Glomerular endothelial cell (primary cell): ENCODE measurements at places on chromosomes 4 and X. TPM values are rescaled to one million over a fixed set of nuclear protein-coding genes. Genes with fewer than 3 reads are reported as not detected.

Gene ARSJ
- total RNA-seq = 64.8 and 66.1 TPM in 2 replicates

Gene CXCL3
- 4.3 and 21.2 TPM in 2 replicates for total RNA-seq

Gene CRMP1
- 2.9 and 23.8 TPM in 2 replicates for total RNA-seq

Gene CLIC2
- total RNA-seq = 2.2 and 4.0 TPM in 2 replicates

Gene IL3RA
- 31.6 and 77.7 TPM in 2 replicates for total RNA-seq

Gene ALG13
- total RNA-seq = 28.0 and 38.6 TPM in 2 replicates

Gene OTUD5
- total RNA-seq = 43.6 and 53.3 TPM in 2 replicates

Gene BEX2
- 1.3 and 1.8 TPM in 2 replicates for total RNA-seq

Gene REELD1
- total RNA-seq = not detected in 2 replicates

Gene FRMD7
- not detected in 2 replicates for total RNA-seq

Gene FAM241A
- total RNA-seq = 14.6 and 15.7 TPM in 2 replicates

Gene USP11
- total RNA-seq = 23.6 and 45.0 TPM in 2 replicates

Gene SLC39A8
- 3.5 and 3.8 TPM in 2 replicates for total RNA-seq

Gene CFAP99
- not detected in 2 replicates for total RNA-seq

Gene P2RY10
- total RNA-seq = not detected in 2 replicates

Gene PASD1
- total RNA-seq = not detected in 2 replicates

Gene ELF4
- total RNA-seq = 27.4 and 29.9 TPM in 2 replicates

Gene FHIP1A
- 0.73 and 1.3 TPM in 2 replicates for total RNA-seq

Gene ABLIM2
- 0.29 and 0.99 TPM in 2 replicates for total RNA-seq

Gene WNK3
- total RNA-seq = 1.1 TPM in 2 replicates

Gene FAM184B
- not detected in 2 replicates for total RNA-seq

Gene POF1B
- not detected in 2 replicates for total RNA-seq

Gene PPP2R2C
- 0.24 and 0.41 TPM in 2 replicates for total RNA-seq

Gene SPIN3
- total RNA-seq = 2.7 and 3.1 TPM in 2 replicates

Gene COL4A6
- total RNA-seq = 5.7 and 8.1 TPM in 2 replicates

Gene HOPX
- 1.8 and 18.3 TPM in 2 replicates for total RNA-seq

Gene MAGEA4
- total RNA-seq = not detected in 2 replicates

Gene BST1
- total RNA-seq = 43.2 and 88.9 TPM in 2 replicates

Gene FGG
- not detected in 2 replicates for total RNA-seq

Gene TBX22
- total RNA-seq = not detected in 2 replicates

Gene LIN54
- 3.7 and 9.2 TPM in 2 replicates for total RNA-seq

Gene ACSL4
- 56.4 and 62.2 TPM in 2 replicates for total RNA-seq

Gene AKAP14
- not detected in 2 replicates for total RNA-seq

Gene RHOH
- 0.82 TPM in 1 of 2 replicates, not detected in the other for total RNA-seq

Gene CYBB
- total RNA-seq = not detected in 2 replicates

Gene RRAGB
- total RNA-seq = 18.5 and 67.5 TPM in 2 replicates

Gene CENPVL1
- total RNA-seq = not detected in 2 replicates

Gene IGSF1
- 0.70 and 1.7 TPM in 2 replicates for total RNA-seq

Gene SATL1
- total RNA-seq = 0.06 TPM in 1 of 2 replicates, not detected in the other

Gene NAAA
- total RNA-seq = 43.1 and 98.4 TPM in 2 replicates

Gene KLHL4
- 12.7 and 13.9 TPM in 2 replicates for total RNA-seq

Gene TLR10
- total RNA-seq = not detected in 2 replicates
